COLO829 (cell line): ENCODE measurements at places on chromosomes 3 and 15.

GRCh38 chr3:141575879-141576743, 89.3 kb downstream of the RASA2 start:
- DNase-seq: peak; percentile 18

- DNase-seq: no peak
Observed at GRCh38 chr3:123236902-123237301, 35.2 kb downstream of the SEC22A start.

- DNase-seq: no peak
Observed at GRCh38 chr3:197541756-197542539, 13.8 kb downstream of the BDH1 start.

GRCh38 chr3:189572249-189572648, 58.9 kb upstream of the TP63 start:
- DNase-seq: no peak

GRCh38 chr3:149551500-149551899, 77.0 kb downstream of the TM4SF4 start:
- no peak for DNase-seq

DNA sequence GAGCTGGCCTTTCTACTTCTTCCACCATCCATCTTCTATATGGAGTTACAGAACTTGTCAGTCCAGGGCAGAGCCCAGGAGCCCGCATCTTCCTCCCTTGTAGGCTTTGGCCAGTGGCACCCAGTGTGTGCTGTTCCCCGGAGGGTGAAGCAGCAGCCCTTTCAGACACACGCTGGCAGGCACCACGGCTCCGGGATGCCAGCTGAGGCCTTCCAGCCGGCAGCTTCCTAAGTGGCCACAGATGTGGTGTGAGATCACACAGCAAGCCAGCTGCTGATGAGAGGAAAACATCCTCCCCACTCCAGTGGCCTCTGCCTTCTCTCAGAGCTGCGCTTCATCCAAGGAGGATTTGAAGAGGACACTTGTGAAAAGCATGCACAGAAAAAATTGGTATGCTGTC, 24.1 kb downstream of the CRABP1 start:
- DNase-seq: no peak

- no peak for DNase-seq
Observed at GRCh38 chr3:54307566-54308180, 185.3 kb downstream of the CACNA2D3 start.

DNA sequence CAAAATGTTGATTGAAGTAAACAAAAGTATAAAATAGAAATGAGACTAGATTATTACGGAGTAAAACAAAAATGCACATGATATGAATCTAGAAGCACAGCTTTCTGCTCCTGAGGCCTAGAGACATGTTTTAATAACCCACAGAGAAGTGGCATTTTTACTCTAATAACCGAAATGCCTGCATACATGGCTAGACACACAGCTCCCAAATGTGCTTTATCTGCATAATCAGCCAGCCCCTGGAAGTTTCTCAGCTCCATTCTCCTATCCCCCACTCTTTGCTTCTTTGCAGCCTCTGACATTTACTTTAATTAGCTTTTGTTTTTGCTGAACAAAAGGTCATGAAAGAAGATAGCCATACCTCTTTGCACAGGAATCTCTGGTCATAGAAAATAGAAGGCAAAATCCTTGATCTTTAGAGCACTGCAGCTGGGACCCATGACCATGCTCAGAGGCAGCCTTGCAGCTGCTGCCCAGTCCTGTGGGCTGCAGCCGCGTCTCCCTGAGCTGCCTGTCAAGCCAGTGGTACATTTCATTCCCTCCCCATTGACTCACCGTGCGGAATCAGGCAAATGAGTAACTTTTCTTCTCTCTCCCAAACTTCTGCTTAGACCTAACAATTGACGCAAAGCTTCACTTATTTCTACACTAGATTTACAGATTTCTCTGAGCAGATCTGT, at the start of gene VEPH1:
TSS of gene VEPH1 (minus strand) at position 501 of the 680 bp plus-strand sequence. CDS start 8,067 bp downstream, outside the sequence.
- DNase-seq: no peak

DNA sequence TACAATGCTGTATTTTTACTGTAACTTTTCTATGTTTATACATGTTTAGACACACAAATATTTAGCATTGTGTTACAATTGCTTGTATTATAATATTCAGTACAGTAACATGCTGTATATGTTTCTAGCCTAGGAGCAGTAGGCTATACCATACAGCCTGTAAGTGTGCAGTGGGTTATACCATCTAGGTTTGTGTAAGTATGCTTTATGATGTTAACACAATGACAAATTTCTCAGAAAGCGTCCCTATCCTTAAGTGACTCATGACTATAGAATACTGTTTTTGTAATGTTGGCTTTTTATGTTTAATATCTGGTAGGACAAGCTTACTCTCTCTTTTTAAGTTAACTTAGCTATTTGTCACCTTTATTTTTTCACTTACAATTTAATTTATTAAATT, 127.5 kb upstream of the THRB start:
- no peak for DNase-seq

DNA sequence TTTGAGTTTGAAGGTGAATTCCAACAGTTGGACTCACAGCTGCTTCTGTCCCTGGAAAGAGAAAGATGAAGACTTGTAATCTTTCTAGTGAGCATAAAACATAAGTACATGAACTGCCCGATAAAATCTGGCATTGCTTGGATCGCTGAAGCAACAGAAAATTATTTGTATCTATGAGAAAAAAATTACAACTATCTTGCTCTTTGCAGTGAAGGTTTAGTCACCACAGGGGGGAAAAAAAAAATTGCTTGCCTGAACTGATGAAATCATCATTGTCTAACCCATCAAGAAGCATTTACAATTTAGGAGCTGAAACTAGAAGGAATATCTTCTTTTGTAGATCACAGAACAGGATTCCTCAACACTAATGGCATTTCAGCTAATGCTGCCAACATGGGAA, 20.0 kb downstream of the TMEM207 start:
- no peak for DNase-seq

DNA sequence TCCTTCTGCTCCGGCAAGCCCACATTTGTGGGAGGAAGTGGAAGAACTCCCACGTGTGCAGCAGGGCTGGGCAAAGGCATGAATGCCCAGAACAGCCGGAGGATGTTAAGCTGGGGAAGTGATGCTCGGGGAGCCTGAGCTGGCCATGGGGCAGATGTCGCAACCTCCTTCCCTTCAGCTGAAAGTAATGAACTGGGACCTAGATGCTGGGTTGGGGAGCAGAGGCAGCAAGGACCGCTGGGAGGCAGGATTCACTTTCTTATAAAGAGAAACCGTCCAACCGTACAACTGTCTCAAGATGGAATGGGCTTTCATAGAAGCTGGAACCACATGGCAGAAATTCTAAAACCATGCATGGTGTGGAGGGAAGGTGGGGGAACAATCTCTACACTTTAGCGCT, 290.9 kb downstream of the OCA2 start:
- DNase-seq: no peak

GRCh38 chr3:51970606-51971300, 3.1 kb downstream of the ABHD14B start:
- no peak for DNase-seq
